Tibial artery (tissue), 4 donors: ENCODE measurements at places on chromosomes 7 and 10.

- H3K27me3 ChIP-seq, result no peaks in the 10 kb centered on the region
- no peaks in the 10 kb centered on the region for H3K36me3 ChIP-seq
These were observed 9.9 kb downstream of the CNNM1 start for GRCh38 chr10:99339077-99339476.

- no peak for DNase-seq
- no peaks in the 10 kb centered on the region for H3K4me1 ChIP-seq
- H3K27ac ChIP-seq, result no peak overlapping the region
- no peaks in the 10 kb centered on the region for H3K27me3 ChIP-seq
These were observed 166.5 kb downstream of the TFEC start for GRCh38 chr7:115864082-115864481.

GRCh38 chr10:14705548-14706230 is 69.0 kb downstream of the FAM107B start:
- DNase-seq, result no peak
- no peaks in the 10 kb centered on the region for H3K4me1 ChIP-seq
- no peak overlapping the region for H3K4me3 ChIP-seq
- no peaks in the 10 kb centered on the region for H3K36me3 ChIP-seq

DNA sequence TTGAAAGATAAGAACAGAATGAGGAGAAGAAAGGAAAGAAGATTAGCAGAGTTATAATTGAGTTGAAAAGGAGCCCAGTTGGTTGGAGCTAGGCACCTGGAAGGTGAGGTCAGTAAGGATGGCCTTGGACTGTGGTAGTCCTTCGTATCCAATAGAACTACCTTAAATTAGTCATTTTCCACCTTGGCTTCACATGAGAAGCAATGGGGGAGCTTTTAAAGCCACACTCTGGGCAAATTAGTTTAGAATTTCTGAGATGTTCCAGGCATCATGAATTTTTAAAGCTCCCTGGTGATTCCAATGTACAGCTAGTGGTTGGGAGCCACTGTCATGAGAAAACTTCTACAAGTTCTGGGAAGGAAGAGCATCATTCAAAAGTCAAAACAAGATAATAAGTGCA is 27.3 kb upstream of the CYP3A5 start:
- no peaks in the 10 kb centered on the region for H3K4me1 ChIP-seq
- H3K4me3 ChIP-seq, result no peak overlapping the region
- H3K36me3 ChIP-seq, result peaks cover 25% of the 10 kb centered on the region
- no peaks in the 10 kb centered on the region for H3K27me3 ChIP-seq
- no peak for DNase-seq
- H3K27ac ChIP-seq, result no peak overlapping the region

GRCh38 chr7:37550872-37551271 is 102.2 kb upstream of the ELMO1 start:
- H3K27ac ChIP-seq, result no peak overlapping the region
- no peaks in the 10 kb centered on the region for H3K36me3 ChIP-seq
- no peaks in the 10 kb centered on the region for H3K27me3 ChIP-seq
- H3K4me3 ChIP-seq, result no peak overlapping the region
- DNase-seq, result no peak

DNA sequence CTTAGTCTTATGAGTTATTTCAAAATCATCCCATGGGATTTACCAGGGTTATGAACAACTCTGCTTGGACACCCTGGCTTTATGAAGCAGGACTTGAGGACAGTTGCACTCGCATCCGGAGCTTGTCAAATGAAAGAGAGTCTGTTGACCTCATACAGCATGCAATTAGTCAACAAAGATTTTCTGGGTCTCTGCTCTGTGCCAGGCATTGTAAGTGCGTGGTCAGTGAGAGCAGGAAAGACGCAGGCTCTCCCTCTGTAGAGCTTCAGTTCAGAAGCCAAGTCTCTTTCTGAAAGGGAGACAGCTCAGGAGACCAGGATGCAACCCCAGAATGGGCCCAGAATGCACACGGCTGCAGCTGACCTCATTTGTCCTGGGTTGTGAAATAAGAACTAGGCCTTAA is 45.5 kb upstream of the DMBT1 start:
- H3K27me3 ChIP-seq, result no peaks in the 10 kb centered on the region
- no peak for DNase-seq
- H3K4me3 ChIP-seq, result no peak overlapping the region
- H3K4me1 ChIP-seq, result no peaks in the 10 kb centered on the region
- H3K27ac ChIP-seq, result no peak overlapping the region

GRCh38 chr7:111530356-111530668 is 32.0 kb downstream of the IMMP2L start:
- H3K4me1 ChIP-seq, result peaks cover 59% of the 10 kb centered on the region
- H3K4me3 ChIP-seq, result no peak overlapping the region
- H3K27ac ChIP-seq, result no peak overlapping the region
- no peaks in the 10 kb centered on the region for H3K36me3 ChIP-seq
- DNase-seq, result no peak
- H3K27me3 ChIP-seq, result no peaks in the 10 kb centered on the region

DNA sequence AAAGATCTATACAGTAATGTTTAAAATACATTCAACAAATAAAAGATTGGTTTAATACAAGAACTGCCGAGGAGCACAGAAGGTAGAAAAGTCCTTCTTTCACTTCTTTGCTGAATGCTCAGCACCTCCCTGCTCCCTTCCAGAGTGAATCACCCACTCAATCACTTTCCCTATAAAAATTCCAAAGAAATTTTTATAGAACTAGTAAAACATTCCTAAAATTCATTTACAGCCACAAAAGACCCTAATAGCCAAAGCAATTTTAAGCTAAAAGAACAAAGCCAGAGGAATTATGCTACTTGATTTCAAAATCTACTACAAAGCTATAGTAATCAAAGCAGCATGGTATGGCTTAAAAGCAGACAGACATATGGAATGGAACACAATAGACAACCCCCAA is 320.9 kb downstream of the PCLO start:
- no peaks in the 10 kb centered on the region for H3K4me1 ChIP-seq
- H3K36me3 ChIP-seq, result no peaks in the 10 kb centered on the region
- H3K4me3 ChIP-seq, result no peak overlapping the region
- H3K27ac ChIP-seq, result no peak overlapping the region
- no peak for DNase-seq

GRCh38 chr10:69991151-69991550 is 61.5 kb upstream of the MACROH2A2 start:
- no peaks in the 10 kb centered on the region for H3K4me1 ChIP-seq
- H3K36me3 ChIP-seq, result no peaks in the 10 kb centered on the region
- no peak overlapping the region for H3K27ac ChIP-seq
- no peaks in the 10 kb centered on the region for H3K27me3 ChIP-seq

- H3K36me3 ChIP-seq, result no peaks in the 10 kb centered on the region
- peaks cover 9% of the 10 kb centered on the region for H3K4me1 ChIP-seq
- H3K4me3 ChIP-seq, result no peak overlapping the region
- no peaks in the 10 kb centered on the region for H3K27me3 ChIP-seq
These were observed 70.0 kb upstream of the CC2D2B start for GRCh38 chr10:95837783-95838182.

- no peaks in the 10 kb centered on the region for H3K4me1 ChIP-seq
- H3K27me3 ChIP-seq, result no peaks in the 10 kb centered on the region
- H3K27ac ChIP-seq, result no peak overlapping the region
- no peak for DNase-seq
- no peaks in the 10 kb centered on the region for H3K36me3 ChIP-seq
These were observed 165.1 kb upstream of the WNT16 start for GRCh38 chr7:121163699-121164098.

DNA sequence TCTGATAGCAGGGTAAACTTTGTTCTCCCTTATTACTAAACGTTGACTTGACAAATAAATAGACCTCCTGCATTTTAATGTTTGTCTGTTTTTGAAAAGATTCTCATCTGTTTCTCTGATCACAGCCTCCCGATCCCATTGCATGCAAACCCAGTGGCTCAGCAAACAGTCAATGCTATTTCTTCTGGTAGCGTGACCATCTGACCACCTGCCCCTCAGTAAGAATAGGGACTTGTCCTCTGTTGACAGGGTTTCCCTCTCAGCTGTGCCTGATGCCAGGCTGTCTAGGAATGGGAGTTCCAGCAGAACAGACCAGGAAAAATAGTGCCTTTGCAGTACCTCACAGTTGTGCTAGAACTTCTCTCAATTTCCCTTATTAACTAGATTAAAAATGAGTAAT is 40.7 kb upstream of the EBLN1 start:
- no peak overlapping the region for H3K4me3 ChIP-seq
- DNase-seq, result no peak
- no peak overlapping the region for H3K27ac ChIP-seq
- no peaks in the 10 kb centered on the region for H3K36me3 ChIP-seq

GRCh38 chr7:39392151-39392550 is 174.1 kb upstream of the YAE1 start:
- H3K4me1 ChIP-seq, result no peaks in the 10 kb centered on the region
- H3K27me3 ChIP-seq, result no peaks in the 10 kb centered on the region
- DNase-seq, result no peak
- no peaks in the 10 kb centered on the region for H3K36me3 ChIP-seq

DNA sequence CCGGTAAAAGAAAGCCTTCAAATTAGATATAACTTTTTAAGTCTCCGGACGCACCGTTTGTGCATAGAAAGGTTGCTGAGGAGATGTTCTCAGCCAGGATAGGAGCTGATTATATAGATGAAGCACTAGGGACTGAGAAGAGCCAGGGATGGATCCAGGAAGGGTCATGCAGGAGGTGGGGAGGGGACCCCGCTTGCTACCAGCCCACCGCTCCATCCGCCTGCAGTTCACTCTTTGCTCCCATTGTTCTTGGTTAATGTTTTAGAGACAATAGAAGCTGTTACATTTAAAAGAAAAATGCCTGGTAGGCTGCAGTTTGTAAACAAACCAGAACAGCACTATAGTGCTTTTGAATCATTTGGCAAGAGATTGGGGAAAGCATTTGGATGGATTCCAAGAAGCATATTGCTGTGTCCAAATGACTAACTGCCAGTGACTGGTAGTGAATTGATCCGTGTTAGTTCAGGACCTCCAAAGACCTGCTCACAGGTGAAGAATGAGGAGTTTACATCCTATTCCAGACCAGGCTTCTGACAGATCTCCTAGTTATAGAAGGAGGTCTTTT is 175.9 kb upstream of the TAC1 start:
- no peaks in the 10 kb centered on the region for H3K27me3 ChIP-seq
- H3K36me3 ChIP-seq, result no peaks in the 10 kb centered on the region
- H3K4me1 ChIP-seq, result no peaks in the 10 kb centered on the region
- H3K4me3 ChIP-seq, result no peak overlapping the region
- DNase-seq, result no peak

GRCh38 chr10:79354141-79354540 is 6.9 kb downstream of the PPIF start:
- H3K27me3 ChIP-seq, result no peaks in the 10 kb centered on the region
- H3K4me3 ChIP-seq, result no peak overlapping the region
- H3K4me1 ChIP-seq, result peaks cover under 1% of the 10 kb centered on the region

GRCh38 chr7:108164342-108164741 is 34.2 kb upstream of the LAMB4 start:
- no peak overlapping the region for H3K27ac ChIP-seq
- no peaks in the 10 kb centered on the region for H3K27me3 ChIP-seq
- H3K4me1 ChIP-seq, result no peaks in the 10 kb centered on the region
- H3K4me3 ChIP-seq, result no peak overlapping the region
- H3K36me3 ChIP-seq, result no peaks in the 10 kb centered on the region

DNA sequence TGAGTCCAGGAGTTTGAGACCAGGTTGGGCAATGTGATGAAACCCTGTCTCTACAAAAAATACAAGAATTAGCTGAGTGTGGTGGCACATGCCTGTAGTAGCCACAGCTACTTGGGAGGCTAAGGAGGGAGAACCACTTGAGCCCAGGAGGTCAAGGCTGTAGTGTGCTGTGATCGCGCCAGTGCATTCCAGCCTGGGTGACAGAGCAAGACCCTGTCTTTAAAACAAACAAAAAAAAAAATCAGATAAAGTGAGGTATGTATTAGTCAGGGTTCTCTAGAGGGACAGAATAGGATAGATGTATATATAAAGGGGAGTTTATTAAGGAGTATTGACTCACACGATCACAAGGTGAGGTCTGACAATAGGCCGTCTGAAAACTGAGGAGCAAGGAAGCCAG is 101.5 kb upstream of the GPR26 start:
- no peak for DNase-seq
- no peaks in the 10 kb centered on the region for H3K36me3 ChIP-seq
- H3K27me3 ChIP-seq, result no peaks in the 10 kb centered on the region
- H3K4me1 ChIP-seq, result no peaks in the 10 kb centered on the region

DNA sequence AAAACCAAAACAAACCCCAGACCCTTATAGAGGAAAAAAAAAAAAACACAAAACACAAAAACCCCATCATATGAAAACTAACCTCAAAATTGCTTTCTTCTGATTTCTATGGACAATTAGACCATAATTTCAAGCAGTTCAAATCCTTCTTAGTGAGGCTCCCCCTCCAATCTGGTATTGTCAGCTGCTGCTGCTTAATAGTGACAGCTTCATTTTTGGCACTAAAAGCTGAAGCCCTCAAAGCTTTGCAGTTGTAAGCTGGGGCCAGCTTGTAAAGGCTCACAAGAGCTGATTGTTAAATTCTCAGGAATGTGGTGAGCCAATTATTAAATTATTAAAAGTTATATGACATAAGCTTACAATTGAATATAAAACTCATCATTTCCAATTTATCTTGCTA is 21.9 kb downstream of the ATXN7L1 start:
- H3K36me3 ChIP-seq, result no peaks in the 10 kb centered on the region
- no peaks in the 10 kb centered on the region for H3K27me3 ChIP-seq
- H3K27ac ChIP-seq, result peak overlapping the region; percentile 48
- H3K4me1 ChIP-seq, result no peaks in the 10 kb centered on the region

DNA sequence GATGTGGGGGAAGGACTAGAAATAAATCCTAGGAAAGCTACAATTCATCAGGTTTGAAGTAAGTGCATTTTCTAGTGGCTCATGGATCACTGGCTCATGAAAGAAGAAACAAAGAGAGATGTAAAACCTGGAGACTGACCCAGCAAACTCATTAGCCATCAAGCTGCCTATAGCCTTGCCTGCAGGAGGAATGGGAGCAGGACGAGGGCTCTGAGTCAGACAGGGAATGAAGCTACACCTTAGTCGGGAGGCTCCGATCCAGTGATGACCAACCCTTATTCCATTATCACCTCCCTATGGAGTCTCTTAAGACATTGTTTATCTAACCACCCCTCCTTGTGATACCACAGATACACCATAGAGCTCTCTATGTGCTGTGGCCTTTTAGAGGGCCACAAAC is 112.5 kb upstream of the WDR11 start:
- no peaks in the 10 kb centered on the region for H3K4me1 ChIP-seq
- no peaks in the 10 kb centered on the region for H3K36me3 ChIP-seq
- no peak for DNase-seq
- no peaks in the 10 kb centered on the region for H3K27me3 ChIP-seq
- H3K4me3 ChIP-seq, result no peak overlapping the region
